Stimulated activated CD8-positive, alpha-beta memory T cell treated with anti-CD3 and anti-CD28 coated beads, Interleukin-4, amount 100 ng/mL, for 1 hour (primary cell): ENCODE measurements at places on chromosomes 16 and 17.

- DNase-seq = peak; percentile 51
These were observed 12.9 kb upstream of the SEC14L1 start for GRCh38 chr17:77127735-77128361.

DNA sequence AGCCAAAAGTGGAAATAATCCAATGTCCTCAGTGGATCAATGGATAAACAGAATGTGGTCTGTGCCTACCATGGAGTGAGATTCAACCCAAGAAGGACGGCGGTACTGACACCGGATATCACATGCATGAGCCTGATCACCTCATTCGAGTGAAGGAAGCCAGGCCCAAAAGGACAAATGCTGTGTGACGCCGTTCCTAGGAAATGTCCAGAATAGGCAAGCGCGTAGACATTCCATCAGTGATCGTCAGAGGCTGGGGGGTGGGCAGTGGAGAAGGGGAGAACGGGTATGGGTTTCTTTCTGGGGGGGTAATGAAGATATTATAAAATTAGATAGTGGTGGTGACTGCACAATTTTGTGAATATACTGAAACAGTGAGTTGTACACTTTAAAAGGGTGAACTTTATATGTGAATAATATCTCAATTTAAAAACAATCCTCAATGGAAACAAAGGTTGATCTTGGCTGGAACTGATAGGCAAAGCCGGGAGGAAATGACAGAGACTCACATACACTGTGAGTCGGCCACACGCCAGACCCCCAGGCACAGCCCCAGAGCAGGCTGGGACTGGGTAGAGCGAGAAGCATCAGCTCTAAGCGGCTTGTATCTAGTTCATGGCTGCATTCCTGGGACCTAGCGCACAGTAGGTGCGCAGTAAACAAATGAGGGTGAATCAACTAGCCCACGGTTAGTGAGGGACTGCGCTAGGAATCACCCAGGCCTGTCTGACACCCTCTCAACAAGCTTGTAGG, 3.5 kb downstream of the DBNDD1 start:
- no peak for DNase-seq

GRCh38 chr16:89397331-89397861, 93.0 kb downstream of the ANKRD11 start:
- DNase-seq = no peak

- no peak for DNase-seq
These were observed 34.3 kb downstream of the IL4R start for GRCh38 chr16:27347930-27348685.

DNA sequence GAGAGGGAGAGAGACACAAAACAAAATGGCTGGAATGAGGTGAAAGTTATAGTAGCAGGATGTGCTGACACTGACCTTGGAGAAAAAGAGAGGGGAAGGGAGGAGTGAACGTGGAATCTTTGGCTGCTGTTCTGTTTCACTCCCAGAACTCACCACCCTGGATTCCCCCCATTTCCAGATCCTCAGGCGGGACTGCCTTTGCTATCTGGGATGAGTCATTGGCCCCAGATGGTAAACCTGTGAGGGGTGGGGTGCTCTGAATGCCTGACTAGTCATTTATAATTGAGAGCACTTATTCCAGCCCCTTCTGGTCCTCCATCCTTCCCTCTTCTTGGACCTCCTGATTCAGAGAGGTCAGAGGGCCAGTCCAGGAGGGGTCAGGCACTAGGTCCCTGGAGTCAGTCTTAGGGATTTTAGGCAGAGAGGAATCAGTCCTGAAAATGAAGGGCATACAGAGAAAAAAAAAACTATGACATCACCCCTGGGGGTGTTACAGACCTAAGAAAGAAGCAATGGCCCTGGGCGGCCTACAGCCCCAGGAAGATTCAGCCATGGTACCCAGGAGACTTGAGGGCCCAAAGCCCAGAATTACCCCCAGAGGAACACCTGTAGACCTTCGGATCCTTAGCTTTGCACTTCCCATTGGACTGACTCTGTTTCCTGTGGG, 2.2 kb upstream of the ZG16 start:
- DNase-seq = no peak

DNA sequence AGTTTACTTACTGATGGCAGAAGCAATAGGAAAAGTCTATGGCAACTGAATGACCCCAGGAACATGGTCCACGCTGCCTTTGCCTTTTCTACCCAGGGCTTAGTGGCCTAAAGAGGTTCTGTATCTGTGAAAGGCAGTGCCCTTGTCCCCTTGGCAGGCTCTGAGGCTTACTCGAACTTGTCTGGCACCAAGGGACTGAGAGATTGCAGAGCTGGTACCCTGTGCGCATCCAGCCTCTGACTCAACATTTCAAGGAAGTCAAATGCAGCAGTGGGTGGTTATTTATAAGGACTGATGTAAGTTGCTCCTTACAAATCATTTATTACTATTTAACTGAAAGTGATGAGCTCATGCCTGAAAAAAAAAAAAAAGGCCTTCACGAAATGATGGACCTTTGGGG, 299.9 kb upstream of the MYOCD start:
- no peak for DNase-seq

DNA sequence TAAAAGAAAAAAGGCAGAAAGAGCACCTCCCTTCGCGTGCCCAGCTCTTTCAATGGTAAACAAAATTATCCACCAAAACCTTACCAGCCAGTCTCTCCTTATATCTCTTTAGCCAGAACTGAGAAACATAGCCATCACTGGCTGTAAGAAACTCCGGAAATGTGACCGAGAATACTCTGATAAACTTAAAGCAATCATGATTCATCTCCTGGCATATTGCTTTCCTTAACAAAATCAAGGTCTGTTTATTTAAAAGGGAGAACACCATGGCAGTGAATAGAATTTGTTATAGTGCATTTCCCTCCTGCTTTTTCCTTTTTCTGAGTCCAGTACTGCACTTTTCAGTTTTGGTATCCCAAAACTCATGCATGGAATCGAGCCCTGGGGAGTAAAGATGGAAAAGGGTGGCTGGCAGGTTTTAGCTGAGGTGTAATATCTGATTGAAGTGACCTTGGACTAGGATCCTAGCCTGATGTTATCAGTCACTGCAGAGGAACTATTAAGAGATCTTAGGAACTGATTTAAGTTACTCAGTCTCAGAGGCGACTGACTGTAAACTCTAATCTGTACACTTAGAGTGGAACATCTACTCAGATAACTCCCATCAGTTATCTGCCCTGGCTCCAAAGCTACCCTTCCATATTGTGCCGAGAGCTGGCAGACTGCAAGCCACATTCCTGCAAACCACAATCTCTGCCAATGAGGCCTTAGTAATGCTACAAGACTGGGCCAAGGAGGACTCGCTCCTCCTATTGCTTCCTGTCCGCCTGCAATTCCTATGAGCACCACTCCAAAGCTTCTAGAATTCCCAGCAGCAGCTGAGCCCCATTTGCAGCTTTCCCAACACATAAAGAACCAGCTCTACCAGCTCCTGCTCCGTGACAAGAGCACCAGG, 7.4 kb upstream of the COX10 start:
- DNase-seq = no peak

- DNase-seq = no peak
These were observed 23.1 kb upstream of the MAP3K14 start for GRCh38 chr17:45339646-45340605.

GRCh38 chr16:28532940-28533647, 5.7 kb downstream of the NUPR1 start:
- no peak for DNase-seq

- no peak for DNase-seq
These were observed 56.1 kb upstream of the MED13 start for GRCh38 chr17:62121025-62121730.

- DNase-seq = no peak
These were observed 21.3 kb upstream of the CAPN15 start for GRCh38 chr16:506246-506546.

- DNase-seq = no peak
These were observed 357.2 kb upstream of the TNRC6C start for GRCh38 chr17:77601054-77601979.

DNA sequence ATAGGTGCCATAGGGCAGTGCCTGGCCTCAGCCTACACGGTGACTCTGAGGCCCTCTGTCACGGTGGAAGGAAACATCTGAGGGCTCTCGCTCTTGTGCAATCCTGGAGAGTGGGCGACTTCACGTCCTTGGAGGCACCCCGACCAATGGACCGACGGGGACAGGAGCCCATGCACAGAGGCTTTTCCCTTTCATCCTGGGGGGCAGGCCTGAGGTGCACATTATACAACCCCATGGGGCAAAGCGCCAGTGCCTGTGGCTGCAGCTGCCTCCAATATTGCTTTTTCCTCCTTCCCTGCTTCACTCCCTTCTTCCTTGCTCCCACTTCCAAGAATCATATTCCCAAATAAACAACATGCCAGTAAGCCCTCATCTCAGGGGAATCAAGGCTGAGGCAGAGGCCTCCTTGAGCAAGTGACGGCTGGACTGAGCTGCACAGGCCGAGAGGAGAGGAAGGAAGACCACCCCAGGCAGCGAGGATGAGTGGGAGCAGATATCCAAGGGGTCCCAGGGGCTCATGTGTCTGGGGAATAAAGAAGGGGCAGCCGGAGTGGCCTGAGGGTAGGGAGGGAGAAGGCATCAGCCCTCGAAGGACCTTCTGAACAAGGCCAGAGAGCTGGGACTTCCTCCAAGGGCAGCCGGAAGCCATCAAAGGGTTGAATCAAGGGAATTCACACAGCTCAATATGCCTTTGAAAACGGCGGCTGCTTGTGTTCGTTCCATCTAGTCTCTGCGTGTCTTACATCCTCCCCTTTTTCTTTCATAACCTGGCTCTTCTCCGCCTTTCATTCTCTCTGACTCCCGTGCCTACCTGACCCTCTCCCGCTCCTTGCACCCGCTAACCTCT, 42.6 kb upstream of the RPL38 start:
- DNase-seq = no peak

DNA sequence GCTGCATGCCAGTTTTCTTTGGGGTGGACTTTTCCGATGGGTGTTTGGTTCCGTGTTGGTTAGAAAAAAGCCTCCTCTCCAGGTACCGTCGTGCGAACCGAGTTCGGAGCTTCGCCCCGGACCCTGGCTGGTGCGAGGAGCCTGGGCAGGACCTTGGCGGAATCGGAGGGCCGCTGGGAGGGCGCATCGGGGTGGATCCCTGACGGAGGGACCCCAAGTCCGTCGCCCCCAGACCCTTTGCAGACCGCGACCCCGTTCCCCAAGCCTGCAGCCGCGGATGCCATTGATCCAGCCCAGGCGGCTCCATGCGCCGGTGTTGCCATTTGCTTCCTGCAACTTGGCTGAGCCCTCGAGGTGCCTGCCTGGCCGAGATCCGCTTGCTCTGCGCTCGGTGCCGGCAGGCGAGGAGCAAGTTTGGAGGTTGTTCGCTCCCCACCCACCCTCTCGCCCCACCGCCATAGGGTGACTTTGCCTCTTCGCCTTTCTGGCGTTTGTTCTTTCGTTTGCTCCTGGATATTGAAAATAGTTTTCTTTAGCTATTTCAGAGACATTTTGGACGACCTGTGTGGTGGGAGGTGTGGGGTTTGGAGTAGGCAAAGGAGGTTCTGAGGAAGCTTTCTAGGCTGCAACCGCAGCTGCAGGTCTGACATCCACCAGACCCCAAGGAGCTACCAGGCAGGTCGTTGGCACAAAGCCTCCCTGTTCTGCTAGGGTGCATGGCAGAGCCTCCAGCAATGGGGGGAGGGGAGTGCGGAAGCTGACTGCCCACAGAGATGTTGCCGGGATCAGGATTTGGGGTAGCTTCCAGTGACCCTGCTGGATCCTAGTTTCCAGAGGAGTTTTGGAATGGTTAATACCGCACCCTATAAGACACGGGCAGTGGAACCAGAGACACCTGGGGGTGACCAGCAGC, 58.2 kb downstream of the RAP1GAP2 start:
- no peak for DNase-seq

GRCh38 chr17:13076905-13077304, 59.1 kb upstream of the ELAC2 start:
- no peak for DNase-seq

DNA sequence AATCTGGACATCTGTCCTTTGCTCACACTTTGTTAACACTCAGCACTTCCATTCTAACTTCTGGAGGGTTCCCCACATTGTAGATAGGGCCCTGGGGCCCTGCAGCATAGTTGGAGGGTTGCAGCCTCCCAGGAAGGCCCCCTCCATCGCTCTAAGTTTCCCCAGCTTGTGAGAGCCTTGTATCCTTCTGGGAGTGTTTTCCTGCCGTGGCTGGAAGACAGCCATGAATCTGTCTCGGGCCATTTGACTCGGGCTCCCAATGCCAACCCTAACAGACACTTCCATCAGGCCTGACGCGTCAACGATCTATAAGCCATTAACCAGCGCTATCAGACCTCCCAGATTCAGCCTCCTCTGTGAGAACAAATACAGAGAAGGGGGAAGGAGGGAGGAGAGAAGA, 263.7 kb upstream of the RPL38 start:
- DNase-seq = no peak

- no peak for DNase-seq
These were observed 68.1 kb upstream of the GRIN2A start for GRCh38 chr16:10250137-10250828.

GRCh38 chr17:21279582-21279981, 4.9 kb upstream of the MAP2K3 start:
- no peak for DNase-seq

DNA sequence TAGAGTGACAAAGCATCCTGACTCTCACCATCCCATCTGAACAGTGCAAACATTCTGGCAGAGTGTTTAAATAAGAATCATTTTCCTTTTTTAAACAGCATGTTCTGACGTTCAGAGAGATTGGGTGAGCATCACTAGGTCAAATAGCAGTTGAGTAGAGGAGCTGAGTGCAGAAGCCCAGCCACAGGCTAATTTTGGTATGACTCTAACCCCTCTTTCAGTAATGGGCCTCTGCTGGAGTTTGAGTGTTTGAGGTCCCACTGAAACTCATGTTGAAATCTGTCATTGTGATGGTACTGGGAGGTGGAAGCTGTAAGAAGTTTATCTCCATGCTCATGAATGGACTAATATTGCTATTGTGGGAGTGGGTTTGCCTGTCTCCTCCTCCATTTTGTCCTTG, 194.4 kb downstream of the SALL1 start:
- no peak for DNase-seq

DNA sequence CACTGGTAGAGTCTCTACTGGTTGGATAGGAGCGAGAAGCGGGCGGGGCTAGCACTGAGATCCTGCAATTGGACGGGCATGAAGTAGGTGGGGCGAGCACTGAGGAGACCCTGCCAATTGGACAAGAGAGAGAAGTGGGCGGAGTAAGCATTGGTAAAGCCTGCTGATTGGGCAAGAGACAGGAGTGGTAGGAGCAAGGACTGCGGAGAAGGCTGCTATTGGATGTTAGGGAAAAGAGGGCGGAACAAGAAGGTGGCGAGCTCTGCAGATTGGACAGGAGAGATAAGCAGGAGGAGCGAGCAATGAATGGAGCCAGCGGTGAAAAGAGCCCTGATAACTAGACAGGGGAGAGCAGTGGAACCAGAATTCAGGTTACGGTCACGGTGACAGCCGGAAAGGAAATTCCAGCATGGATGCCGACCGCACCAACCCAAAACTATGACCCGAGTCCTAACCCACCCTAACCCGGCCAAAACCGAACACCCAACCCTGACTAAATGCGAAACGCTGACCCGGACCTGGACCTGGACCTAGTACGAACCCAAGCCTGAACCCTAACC, 4.8 kb downstream of the SCGB1C2 start:
- DNase-seq = no peak
